ENCODE measurements at places on chromosomes 11 and 22.

DNA sequence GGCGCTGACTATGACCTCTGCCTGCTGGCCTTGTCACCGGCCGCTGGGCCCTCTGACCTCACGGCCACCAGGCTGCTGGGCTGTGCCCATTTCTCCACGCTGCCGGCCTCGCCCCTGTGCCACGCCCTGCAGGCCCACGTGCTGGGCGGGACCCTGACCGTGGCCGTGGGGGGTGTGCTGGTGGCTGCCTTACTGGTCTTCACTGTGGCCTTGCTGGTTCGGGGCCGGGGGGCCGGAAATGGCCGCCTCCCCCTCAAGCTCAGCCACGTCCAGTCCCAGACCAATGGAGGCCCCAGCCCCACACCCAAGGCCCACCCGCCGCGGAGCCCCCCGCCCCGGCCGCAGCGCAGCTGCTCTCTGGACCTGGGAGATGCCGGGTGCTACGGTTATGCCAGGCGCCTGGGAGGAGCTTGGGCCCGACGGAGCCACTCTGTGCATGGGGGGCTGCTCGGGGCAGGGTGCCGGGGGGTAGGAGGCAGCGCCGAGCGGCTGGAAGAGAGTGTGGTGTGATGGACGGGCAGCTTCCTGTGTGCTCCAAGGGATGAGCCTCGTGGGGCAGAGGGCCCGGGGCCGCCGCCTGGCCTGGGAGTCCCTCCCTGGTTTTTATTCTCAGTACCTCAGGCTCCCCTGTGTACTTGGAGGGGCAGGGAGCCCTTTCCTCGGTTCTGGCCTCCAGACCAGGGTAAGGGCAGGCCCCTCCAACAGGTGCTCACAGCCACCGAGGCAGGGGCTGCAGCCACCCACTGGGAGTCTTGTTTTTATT is 3.0 kb downstream of the LRFN4 start:
- no peak for DNase-seq

- no peak for DNase-seq
Measured at GRCh38 chr11:9716275-9717039, 52.6 kb downstream of the SWAP70 start.

GRCh38 chr11:67073908-67074307 is 17.3 kb downstream of the RHOD start:
- DNase-seq = peak; percentile 43

DNA sequence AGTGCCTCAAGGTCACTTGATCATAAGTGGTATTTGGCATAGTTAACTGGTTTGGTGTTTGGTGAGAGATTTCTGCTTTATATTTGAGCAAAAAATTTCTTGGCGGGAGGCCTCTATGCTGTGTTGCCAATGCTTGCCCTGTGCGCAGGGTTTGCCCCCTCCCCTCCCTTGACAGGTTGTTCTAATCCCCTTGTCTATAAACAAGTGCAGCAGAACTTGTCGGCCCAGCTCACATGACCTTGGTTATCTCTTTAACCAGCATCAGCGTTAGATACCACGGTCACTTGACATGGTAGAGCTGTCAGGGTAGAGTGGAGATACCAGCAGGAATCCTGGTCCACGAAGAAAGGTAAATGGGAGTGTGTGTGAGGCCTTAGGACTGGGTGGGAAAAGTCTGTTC is 35.6 kb downstream of the MARK2 start:
- DNase-seq = no peak

GRCh38 chr11:71977743-71978418 is 20.8 kb upstream of the IL18BP start:
- DNase-seq = peak; percentile 55

DNA sequence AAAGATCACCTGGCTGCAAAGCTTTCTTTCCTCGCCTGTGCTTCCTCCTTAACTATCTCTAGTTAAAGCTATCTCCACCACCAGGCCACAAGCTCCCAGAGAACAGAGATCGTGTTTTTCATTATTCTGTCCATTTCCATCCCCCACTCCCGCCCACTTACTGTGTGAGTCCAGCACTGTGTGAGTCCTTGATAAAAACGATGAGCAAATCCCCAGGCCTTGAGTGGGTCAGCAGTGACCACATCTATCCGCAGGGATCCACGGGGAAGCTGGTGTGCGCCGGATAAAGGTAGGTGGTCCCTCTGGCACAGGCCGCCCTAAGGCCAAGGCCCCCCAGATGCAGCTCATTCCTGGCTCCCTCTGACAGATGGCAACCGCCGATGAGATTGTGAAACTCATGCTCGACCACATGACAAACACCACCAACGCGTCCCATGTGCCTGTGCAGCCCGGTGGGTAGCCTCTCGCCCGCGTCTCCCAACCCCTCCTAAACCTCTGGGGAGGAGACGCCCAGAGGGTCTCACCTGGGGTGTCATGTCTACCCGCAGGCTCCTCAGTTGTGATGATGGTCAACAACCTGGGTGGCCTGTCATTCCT is 9.3 kb downstream of the TKFC start:
- DNase-seq = no peak

DNA sequence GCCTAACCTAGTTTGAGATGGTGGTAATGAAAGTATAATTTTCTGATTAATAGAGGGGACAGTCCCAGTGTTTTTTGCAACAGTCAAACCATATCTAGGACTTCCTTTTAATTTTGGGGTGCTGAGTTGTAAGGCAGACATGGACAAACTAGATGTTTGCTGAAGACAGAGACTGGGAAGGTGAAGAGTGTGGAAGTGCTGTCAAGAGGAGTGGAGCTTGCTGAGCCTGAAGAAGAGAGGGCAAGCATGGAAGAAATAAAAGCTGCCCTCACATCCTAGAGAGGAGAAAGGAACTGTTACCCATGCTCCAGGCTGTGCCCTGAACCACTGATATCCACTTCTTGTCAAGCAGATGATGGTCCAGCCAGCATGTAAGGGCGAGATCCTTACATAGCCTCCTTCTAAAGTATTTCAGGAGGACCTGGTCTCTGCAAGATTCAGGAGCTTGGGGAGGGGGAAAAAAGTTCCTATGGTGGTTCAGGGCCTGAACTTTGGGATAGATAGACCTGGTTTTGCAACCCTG is 51.4 kb downstream of the PRR5L start:
- DNase-seq = no peak

DNA sequence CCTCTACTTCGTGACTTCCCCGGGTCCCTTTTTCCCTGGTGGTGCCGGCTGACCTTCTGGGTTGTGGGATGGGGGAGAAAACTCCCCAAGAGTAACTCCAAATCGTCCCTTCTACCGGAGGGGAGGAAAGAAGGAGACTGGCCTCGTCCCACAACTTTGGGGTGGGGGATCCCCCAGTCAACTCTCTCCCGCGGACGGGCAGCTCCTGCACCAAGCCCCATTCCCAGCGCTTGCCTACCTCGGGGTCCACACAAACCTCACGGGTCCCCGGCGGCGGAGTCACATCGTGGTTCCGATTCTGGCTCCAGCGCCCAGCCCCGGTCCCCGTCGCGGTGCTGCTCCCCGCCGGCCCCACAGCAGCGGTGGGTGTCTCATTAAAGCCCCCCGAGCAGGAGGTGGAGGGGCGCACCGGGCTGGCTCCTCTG is 317 bp downstream of the BDNF start:
- DNase-seq = no peak

DNA sequence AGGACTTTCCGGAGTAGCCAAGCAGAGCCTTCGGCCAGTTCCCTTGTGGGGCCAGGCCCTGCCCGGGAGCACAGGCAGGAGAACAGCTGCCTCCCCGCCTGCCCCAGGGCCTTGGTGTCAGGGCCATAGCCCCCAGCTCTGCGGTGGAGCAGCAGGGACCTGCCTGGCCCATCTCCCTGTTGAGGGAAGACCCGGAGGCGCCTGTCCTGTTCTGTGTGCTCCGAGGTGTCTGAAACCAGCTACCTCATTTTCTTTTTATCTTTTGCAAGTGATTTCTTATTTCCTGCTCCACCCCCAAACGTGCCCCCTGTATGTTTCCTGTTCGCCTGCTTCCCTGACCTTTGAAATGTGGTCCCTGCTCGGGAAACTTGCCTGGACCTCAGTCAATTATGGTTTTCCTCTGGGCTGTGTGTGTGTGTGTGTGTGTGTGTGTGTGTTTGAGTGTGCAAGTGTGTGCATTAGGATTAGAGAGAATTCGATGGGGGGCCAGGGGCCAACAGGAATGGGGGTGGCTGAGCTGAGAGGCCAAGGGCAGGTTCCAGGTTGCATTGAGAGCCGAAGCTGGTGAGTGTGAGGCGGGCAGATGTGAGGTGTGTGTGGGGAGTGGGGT is 19.1 kb downstream of the LRP5 start:
- no peak for DNase-seq

DNA sequence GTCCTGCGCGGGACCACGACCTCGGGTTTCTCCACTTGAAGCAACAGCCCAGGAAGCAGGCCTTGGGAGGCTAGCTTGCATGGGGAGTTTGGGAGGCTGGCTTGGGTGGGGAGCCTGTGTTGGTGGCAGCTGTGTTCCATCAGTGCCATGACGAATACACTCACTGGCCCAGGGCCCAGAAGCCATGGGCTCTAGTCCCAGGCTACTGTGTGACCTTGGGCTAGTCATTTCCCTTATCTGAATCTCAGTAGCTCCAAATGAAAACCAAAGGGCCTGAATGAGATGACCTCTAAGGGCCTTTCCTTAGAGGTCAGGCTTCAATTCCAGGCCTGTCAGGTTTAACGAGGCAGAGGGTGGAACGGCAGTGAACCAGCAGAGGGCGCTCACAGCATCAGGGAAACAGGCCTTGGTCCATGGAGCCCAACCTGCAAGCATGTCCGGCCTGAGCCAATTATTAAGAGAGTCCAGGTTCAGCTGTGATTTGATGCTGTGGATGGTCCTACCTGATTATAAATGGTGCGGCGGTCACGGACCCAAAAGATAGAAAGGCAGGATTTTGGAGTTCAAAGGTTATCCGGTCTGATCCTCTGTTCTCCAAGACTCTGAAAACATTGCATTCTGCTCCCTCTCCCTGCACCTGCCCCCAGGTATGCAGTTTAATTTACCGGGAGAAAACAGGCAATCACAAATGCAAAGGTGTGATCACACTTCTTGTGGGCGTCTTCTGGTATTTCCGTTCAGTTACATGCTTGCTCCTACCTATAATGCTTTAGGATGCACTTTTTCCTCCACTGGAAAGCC is 15.9 kb downstream of the PTPN5 start:
- peak; percentile 58 for DNase-seq

- DNase-seq = no peak
Measured at GRCh38 chr11:117836077-117836960, 11.8 kb upstream of the FXYD2 start.

DNA sequence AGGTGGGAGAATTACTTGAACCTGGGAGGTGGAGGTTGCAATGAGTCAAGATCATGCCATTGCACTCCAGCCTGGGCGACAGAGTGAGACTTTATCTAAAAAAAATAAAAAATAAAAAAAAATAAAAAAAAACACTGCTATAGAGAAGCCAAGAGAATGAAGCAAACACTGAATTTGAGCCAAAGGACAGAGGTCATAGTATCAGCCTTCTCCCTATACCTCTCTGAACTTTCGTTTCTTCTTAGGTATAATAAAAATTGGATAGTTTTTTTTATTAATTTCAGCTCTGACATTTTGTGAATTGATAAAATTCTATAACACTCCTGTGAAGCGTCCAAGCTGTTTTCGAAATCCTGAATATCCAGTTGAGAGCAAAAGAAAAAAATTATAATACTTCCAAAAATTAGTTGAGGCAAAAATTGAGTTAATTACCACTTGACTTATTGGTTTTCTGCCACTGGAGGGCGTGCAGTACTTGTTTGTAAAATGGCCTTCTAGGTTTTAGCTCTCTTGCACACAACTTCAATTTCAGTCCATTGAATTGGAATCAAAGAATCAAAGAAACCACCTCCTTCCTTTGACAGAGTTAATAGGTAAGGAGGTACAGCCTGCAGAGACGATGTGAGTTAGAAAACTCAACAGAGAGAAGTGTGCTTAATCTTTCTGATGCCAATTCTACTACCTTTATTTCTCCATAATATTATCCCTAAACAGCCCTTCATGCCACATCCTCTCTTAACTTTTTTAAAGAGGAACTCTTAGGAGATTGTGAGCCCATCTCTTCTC is 143.2 kb downstream of the BBOX1 start:
- peak; percentile 90 for DNase-seq

DNA sequence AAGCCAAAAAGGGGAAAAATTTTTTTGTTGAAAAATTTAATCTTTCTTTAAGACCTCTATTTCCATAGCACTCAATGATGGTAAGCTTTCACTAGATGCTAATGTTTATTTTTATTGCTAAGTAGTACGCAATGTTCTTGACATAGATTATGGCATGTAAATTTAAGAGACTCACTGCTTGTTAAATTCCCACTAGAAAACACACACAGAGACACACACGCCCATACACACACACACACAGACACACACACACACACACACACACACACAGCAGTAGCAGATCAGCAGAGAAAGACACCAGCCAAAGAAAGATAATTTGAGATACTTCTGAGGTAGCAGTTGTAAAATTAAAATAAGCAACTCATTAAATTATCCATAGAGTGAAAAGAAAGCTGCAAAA is 16.0 kb upstream of the BDNF start:
- no peak for DNase-seq

DNA sequence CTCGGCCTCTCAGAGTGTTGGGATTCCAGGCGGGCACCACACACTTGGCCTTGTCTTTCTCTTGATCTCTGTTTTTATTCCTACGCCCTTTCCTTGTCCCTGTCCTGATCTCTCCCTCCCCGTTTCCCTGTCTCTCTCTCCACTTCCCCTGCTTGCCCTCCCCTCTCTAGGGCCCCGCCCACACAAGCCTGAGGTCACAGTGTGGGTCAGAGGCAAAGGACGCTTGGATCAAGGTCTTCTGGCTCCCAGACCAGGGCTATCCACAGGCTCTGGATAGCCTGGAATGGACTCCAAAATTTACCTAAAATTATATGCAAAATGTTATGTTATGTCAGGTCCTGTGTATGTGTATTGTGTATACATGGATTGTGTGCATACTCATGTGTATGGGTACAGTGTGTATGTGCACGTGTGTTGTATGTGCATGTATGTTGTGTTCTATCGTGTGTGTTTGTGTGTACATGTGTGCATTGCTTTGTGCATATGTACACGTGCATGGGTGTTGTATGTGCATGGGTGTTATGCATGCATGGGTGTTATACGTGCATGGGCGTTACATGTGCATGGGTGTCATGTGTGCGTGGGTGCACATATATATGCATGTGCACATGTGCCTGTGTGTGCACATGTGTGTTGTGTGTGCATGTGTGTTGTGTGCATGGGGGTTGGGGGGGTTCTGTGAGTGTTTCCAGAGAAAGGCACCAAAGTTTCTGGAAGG is 38.3 kb downstream of the TP53I11 start:
- no peak for DNase-seq

- DNase-seq = peak; percentile 32
Measured at GRCh38 chr11:34997952-34998528, 81.6 kb downstream of the PDHX start.

DNA sequence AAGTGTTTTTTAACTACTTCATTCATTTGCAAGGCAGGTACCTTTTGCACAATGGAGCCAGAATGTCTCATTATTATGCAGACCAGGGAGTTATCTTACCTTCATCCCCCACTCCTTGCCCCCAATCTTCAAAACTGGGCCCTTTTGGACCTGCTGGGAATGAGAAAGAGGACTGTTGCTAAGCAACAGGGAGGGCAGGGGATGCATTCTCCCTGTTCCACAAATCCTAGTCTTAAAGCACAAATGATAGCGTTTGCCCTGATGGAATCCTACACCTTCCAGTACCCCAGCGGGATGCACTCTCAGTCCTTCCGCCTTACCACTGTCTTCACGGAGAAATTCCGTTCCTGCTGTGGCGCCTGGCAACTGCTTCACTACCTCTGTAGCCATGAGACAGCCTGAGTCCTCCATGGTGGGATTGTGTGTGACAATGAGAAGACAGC is 4.1 kb upstream of the KCNJ1 start:
- DNase-seq = no peak
